Mammary epithelial cell (primary cell): ENCODE measurements at places on chromosomes 3 and 15. TPM values are rescaled to one million over a fixed set of nuclear protein-coding genes. Genes with fewer than 3 reads are reported as not detected.

IGF2BP2 gene
- 6.1 TPM for polyA plus RNA-seq

STAC gene
- polyA plus RNA-seq, result 17.6 TPM

ROBO2 gene
- not detected for polyA plus RNA-seq

PARP16 gene
- polyA plus RNA-seq, result 3.0 TPM

HRG gene
- 0.20 TPM for polyA plus RNA-seq

NR1I2 gene
- not detected for polyA plus RNA-seq

TMEM158 gene
- 2.4 TPM for polyA plus RNA-seq

CNTN4 gene
- polyA plus RNA-seq, result not detected

COLQ gene
- polyA plus RNA-seq, result 0.11 TPM

CHRD gene
- not detected for polyA plus RNA-seq

IL17RC gene
- 12.8 TPM for polyA plus RNA-seq

GRCh38 chr15:68304589-68305337, 27.2 kb downstream of the FEM1B start:
- peak; percentile 87 for DNase-seq

DNA sequence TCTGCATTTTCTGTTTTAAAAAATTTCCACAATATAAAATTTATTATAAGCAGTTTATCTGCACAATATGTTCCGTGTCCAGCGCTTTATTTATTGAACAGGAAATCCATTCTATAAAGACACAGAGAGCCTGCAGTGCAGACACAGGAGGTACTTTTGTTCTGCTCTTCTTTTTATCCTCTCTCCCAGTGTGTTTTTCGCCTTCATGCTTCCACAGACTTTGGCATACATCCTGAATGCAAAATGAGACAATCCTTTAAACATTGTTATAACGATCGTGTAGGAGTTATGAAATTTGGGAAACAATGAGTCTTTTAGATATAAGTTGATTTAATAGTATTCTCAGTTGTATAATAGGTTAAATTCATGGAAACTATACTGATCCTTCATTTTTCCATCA, 749.2 kb downstream of the NAALADL2 start:
- no peak for DNase-seq

- peak; percentile 88 for DNase-seq
These were observed 118.5 kb upstream of the EPHA3 start for GRCh38 chr3:88988906-88989305.

DNA sequence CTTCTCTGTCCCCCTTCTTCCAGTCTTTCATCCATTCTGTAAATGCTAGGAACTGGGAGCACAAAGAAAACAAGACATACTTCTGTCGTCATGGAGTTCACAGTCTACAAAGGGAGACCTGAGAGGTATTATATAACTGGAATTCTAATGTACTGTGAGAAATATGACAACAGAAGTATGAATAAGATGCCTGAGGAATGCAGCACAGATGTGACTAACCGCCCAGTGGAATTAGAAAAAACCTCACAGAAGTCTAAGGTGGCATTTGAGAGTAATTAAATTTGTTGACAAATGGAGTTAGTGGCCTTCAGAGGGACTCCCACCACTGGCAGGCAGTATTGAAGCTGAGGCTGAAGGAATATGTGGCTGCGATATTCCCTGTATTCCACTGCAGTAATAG, 168.5 kb upstream of the FAM3D start:
- DNase-seq, result peak; percentile 52

DNA sequence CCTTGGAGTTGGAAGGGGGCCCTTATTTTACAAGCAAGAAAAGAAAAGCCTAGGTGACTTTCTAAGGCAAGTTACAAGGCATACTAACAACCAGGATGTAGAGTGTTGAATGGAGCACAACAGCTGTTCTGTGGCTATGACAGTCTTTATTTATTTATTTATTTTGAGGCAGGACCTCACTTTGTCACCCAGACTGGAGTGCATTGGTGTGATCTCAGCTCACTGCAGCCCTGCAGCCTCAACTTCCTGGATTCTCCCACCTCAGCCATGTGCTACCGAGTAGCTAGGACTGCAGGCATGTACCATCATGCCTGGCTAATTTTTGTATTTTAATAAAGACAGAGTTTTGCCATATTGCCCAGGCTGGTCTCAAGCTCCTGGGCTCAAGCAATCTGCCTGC, 973.4 kb downstream of the ROBO1 start:
- peak; percentile 36 for DNase-seq

DNA sequence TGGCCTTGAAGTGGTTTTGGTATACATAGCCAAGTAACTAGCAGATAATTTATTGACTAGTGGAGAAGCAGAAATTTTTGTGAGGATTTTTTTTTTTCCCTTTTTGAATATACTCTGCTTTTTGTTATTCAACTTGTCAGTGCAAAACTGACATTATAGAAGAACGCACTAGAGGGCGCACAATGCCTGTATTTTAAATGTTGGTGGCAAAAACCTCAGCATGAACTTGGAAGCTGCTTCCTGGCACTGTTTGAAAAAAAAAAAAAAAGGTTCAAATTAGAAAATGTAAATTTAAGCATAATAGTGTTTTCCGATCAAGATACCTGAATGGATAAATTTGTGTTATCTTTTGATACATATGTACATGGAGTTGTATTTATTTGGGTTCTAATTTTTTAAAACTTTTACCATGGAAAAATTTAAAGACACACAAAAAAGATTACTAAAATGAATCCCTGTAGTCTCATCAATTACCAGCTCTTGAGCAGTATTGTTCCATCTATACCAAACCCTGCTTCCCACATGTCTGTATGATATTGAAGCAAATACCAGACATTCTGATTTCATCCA, 56.0 kb downstream of the SLC25A26 start:
- DNase-seq, result peak; percentile 42

DNA sequence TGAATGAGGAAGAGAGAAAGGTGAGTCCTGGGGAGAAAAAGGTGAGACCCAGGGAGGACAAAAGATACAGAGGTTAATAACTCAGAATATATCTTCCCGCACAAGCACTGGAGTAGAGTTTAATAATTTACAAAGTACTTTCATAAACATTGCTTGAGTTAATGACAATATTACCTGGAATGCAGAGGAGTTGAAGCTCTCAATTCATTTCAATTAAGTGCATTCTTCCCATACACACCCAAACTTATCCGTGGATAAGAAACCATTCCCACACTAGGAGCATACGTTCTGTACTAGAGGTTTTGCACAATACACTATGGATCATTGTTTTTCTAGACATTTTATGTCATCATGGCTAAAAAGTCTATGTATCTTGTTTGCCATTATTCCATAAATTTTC, 23.3 kb upstream of the KNG1 start:
- peak; percentile 12 for DNase-seq

GRCh38 chr3:143277531-143277930, 158.0 kb downstream of the CHST2 start:
- no peak for DNase-seq

GRCh38 chr3:152331018-152331541, 62.4 kb downstream of the MBNL1 start:
- DNase-seq, result peak; percentile 81

GRCh38 chr3:64267721-64268604, 42.7 kb upstream of the PRICKLE2 start:
- peak; percentile 76 for DNase-seq

DNA sequence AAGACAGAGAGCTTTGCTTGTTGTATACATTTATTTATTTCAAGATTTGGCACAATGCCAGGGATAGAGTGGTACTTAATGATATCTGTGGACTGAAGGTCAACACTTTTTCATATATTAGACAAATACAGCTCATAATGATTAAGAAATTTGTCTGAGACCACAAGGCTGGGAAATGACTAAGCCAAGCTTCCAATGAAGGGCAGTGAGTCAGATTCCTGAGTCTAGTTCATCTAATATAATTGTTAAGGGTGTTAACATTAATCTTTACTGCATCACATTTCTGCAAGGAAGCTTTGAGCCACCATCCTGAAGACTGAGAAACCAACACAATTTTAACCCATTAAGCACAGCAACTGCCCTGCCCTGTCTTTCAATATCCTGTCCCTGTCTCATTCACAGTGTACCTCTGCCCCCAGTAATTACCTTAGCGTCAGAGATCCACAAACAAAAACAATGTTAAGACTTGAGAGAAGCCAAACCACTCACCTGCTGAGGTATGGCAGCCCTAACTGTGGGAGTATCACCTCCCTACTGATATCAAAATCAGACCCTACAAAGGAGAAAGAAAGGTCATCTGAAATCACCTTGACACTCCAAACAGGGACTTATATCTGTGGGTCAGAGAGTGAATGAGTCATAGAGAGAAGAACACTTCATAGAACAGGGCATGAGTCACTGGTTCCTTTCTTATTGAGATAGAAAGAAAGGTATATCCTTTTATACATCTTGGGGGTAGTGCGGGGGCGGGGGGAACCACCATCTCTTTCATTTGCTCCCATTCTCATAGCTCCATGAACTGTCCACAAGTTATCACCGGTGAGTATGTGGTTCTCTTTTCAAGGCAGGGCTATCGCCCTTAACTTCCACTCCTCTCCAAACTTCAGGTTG, 74.7 kb downstream of the MAGI1 start:
- DNase-seq, result peak; percentile 91

DNA sequence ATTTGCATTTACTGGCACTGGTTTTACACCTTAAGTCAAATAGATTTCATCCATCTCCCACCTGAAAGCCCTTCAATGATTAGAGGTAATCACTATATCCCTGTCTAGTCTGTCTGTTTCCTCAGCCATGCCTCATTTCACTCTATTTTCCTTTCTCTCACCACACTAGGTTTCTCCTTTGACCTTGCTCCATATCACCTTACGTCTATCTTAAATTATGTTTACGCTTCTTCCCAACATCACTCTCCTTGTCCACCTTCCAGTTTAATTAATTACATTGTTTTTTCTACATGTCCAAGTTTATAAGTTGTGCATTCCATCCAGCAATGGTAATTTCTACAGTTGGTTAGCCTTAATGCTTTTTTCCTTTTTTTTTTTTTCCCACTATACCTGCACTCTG, 396.7 kb upstream of the PDZRN3 start:
- DNase-seq, result no peak

- no peak for DNase-seq
These were observed 8.8 kb upstream of the MUC20 start for GRCh38 chr3:195711813-195712534.

GRCh38 chr3:12479919-12480427, 4.3 kb upstream of the TSEN2 start:
- peak; percentile 8 for DNase-seq

GRCh38 chr3:107313711-107314110, 63.5 kb upstream of the CCDC54 start:
- DNase-seq, result no peak

GRCh38 chr3:41629986-41630385, 331.9 kb downstream of the ULK4 start:
- DNase-seq, result no peak

DNA sequence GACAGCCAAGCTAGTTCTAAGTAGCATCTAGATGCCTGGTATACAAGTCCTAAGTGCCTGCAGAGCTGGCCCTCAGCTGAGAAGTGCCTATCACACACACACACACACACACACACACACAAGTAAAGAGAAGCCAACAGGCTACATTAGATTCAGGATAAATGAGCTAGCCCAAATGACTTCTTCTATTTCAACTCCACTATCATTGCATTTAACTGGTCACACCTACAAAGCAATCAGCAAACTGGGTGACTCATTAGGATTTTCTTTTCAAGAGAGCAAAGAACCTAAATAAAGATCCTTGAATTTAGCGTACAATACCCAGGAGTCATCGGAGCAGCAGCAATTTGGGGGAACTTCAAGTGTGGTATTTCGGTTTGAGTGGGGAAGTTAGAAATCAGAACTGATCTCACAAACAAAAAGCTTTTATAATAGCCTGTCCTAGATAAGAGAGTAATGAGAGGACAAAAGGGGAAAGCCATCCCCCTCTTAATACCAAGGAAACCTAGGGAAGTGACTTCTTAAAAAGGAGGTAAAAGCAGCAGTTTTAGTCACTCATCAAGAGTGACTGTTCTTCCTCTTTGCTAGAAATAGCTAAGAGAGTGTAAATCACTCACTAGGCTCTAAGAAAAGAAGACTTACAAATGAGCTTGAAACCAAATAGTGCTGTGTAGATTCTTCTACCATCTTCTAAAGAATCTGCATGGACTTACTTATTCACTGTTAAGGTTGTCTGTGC, 112.7 kb downstream of the TNIK start:
- peak; percentile 35 for DNase-seq

DNA sequence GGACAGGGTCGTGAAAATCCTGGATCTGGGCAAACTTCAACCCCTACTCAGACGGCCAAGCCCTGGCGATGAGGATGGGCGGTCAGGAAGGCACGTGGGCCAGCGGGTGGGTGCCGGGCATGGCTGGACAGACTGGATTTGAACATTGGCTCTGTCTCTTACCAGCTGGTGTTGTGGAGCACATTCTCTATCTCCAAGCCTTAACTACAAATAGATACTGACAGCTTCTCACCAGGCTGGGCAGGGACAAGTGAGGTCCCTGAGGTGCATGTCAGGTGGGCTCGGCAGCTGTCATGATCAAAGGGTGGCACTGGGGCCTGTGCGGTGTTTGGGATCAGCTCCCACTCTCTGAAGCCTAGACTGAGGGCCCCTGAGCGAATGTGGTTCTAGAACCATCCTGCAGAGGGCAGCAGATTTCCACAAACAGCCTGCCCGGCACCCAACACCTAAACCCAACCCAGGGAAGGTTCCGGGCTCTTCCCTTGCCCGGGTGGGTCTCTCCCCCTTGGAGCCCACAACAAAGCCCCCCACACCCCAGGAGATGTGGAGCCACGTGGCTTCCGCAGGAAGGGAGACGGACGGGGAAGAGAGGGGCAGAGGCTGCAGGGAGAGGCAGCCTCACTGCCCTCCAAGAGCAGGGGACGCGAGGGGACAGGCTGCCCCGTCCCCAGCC, 58.4 kb downstream of the RGMA start:
- DNase-seq, result peak; percentile 62

DNA sequence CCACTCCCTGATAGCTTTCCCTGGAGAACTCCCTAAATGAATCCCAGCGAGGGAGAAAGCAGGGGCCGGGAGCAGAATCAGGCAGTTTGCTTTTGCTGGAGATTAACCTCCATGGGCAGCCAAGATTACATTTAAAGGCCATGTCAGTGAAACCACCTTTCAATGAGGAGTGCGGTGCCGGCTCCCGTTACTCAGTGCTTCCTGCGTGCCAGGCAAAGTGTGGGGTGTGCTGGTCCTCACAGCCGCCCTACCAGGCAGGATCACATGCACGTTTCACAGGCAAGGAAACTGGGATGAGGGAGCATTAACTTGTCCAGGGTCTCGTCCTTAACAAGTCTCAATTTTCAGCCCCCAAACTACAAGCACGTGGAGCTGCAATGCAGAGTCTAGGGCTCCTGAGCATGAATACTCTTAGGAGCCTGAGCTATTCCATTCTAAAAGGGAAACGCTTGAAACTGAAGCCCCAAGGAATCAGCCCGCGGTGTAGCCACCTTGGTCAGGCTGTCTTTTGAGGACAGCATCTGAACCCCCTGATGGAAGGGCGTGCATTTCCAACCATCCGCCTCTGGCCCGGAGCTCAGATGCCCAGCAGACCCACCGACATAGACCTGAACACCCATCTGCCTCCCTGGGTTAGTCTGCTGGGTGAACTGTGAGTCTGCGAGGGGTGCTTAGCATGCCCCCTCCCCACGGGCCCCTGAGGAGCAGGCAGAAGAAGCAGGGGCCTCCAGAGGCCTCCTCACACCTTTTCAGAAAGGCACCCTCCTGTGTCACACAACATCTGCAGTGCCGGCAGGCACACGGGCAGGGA, 5.6 kb downstream of the IGDCC3 start:
- no peak for DNase-seq
